ENCODE measurements at places on chromosomes 13 and 19. TPM values are rescaled to one million over a fixed set of nuclear protein-coding genes. Genes with fewer than 3 reads are reported as not detected.

DNA sequence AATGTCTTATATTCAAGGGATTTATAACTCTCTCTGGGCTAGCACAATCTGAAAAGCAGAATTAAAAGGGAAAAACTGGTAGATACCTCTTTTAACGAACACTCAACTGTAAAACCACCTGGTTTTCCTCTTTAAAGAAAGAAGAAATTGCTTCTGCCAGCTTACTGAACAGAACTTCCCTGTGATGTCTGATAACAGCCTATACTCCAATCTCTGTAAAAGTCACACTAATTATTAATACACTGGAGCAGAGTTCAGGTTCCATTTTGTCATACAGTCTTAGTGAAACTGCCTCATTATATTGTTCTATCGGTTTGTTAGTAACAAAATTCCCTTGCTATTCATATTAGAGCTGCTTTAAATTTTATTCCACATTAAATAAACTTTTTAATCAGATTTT lies 251.0 kb upstream of the STARD13 start:
- no peak for DNase-seq

OR7D2 gene
- total RNA-seq: not detected

DNA sequence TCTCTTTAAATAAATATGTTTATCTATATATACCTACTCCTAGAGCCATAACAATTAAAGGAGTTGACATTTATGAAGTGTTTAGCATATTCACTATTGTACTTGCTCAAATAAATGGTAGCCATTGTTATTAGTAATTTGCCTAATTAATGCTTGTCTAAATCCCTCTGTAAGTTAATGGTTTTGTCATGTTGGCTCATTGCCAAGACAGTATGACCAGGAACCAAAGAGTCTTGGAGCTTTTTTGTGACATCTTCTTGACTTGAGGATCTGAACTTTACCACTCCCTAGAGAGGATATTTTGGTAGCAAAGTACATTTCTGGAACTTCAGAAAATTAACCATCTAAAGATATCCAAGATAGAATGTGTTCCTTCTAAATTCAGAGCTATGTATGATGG lies 15.5 kb downstream of the FRY start:
- DNase-seq: no peak

PGLYRP2 gene
- total RNA-seq: not detected

DNA sequence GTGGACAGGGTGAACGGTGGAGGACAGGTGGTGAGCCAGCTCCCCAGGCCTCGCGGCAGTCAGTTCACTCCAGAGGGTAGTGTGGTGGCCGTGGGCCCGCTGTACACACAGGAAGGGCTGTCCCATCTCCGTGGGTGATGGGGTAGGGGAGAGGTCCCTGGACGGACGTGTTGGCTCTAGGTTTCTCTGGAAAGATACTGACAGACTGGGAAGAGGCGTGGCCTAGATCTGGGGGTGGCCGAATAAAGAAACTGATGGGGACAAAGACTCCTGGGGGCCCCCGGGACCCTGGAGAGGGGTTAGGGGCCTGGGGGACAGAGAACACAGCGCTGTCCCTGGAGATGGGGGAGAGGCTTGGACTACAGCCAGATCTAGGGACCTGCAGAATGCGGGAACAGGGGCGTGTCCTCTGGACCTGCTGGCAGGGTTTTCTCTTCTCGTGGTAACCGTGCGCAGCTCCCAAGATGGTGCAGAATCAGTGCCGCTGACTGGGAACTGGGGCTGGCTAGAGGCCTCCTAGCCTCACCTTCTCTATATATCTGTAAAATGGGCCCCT lies 4.0 kb upstream of the PRAM1 start:
- no peak for DNase-seq

B3GNT8 gene
- not detected for total RNA-seq

CNFN gene
- total RNA-seq: not detected

All from RPMI7951 (cell line).